ENCODE measurements at places on chromosomes 12 and 14. TPM values are rescaled to one million over a fixed set of nuclear protein-coding genes. Genes with fewer than 3 reads are reported as not detected.
A peak's percentile ranks its signal among the peaks of the same experiment; 100 is the strongest.

SLC10A1 gene
- total RNA-seq, result not detected

DNA sequence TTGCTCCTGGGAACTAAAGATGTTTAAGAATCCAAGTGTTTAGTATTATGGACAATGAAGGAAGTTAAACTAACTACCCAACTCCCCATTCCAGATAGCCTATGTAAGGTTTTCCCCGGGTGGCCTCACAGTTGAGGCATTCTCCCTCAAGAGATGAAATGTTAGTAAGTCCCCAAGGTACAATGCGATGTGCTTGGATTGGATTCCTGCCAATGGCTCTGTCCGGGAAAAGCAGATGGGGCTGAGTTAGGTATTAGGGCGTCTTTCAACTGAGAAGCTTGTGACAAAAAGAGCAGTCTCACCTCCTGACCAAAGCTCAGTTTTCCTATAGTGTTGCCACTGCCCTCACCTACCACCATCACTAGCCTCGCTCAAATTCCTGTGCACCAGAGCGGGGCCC, 64.8 kb upstream of the E2F7 start:
- no peaks in the 10 kb centered on the region for H3K27me3 ChIP-seq
- H3K36me3 ChIP-seq, result no peaks in the 10 kb centered on the region
- no peak overlapping the region for H3K27ac ChIP-seq
- no peak for DNase-seq
- H3K4me1 ChIP-seq, result no peaks in the 10 kb centered on the region

PZP gene
- 1.3 TPM for total RNA-seq

DTD2 gene
- total RNA-seq, result 42.4 TPM

GRCh38 chr12:27105746-27106536, 23.6 kb upstream of the C12orf71 start:
- H3K27me3 ChIP-seq, result no peaks in the 10 kb centered on the region
- H3K4me3 ChIP-seq, result no peak overlapping the region
- no peaks in the 10 kb centered on the region for H3K4me1 ChIP-seq
- DNase-seq, result no peak
- H3K36me3 ChIP-seq, result no peaks in the 10 kb centered on the region

- H3K36me3 ChIP-seq, result no peaks in the 10 kb centered on the region
- H3K4me1 ChIP-seq, result no peaks in the 10 kb centered on the region
- no peak overlapping the region for H3K27ac ChIP-seq
- H3K4me3 ChIP-seq, result no peak overlapping the region
- H3K27me3 ChIP-seq, result no peaks in the 10 kb centered on the region
- DNase-seq, result no peak
These were observed 75.6 kb upstream of the SLC24A4 start for GRCh38 chr14:92247341-92247740.

CRIP1 gene
- total RNA-seq, result 296 TPM

DNA sequence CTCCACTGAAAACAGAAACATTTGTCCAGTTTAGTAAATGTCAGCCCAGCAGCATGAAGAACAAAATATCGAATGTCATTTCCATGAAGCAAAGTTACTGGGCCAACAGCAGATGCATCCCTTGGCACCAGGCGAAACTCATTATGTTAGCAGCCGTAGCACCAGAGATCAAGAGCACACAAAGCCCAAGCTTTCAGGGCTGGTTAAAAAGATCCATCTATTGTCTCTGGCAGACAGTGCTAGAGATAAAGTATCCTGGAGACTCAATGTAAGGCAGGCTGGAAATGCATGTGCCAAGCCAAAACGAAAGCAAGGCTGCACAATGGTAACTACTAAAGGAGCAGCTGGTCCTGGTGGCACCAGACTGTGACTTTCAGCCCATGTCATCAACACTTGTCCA, 120.3 kb upstream of the PLEKHG7 start:
- no peak overlapping the region for H3K27ac ChIP-seq
- H3K4me3 ChIP-seq, result no peak overlapping the region
- H3K36me3 ChIP-seq, result no peaks in the 10 kb centered on the region
- DNase-seq, result no peak
- no peaks in the 10 kb centered on the region for H3K27me3 ChIP-seq
- no peaks in the 10 kb centered on the region for H3K4me1 ChIP-seq

SELPLG gene
- total RNA-seq, result 65.8 TPM

DNA sequence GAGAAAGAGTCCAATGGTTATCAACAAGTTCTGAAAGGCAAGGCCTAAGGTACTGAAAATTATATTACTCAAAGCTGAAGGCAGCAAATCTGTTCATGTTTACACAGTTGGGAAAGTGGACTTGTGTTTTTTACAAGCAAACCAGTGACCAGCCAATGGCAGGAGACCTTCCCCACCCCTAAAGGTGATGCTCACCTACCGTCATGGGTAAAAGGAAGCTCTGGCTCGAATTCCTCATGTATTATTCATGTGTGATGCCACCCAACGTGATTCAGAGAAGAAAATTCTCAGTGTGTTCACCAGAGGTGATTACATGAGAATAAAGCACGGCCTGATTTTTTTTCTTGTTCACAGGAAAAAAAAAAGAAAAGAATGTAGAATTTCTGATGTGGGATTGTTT, 1161.2 kb upstream of the SEL1L start:
- H3K27ac ChIP-seq, result no peak overlapping the region
- H3K27me3 ChIP-seq, result no peaks in the 10 kb centered on the region
- no peaks in the 10 kb centered on the region for H3K36me3 ChIP-seq
- DNase-seq, result no peak

DNA sequence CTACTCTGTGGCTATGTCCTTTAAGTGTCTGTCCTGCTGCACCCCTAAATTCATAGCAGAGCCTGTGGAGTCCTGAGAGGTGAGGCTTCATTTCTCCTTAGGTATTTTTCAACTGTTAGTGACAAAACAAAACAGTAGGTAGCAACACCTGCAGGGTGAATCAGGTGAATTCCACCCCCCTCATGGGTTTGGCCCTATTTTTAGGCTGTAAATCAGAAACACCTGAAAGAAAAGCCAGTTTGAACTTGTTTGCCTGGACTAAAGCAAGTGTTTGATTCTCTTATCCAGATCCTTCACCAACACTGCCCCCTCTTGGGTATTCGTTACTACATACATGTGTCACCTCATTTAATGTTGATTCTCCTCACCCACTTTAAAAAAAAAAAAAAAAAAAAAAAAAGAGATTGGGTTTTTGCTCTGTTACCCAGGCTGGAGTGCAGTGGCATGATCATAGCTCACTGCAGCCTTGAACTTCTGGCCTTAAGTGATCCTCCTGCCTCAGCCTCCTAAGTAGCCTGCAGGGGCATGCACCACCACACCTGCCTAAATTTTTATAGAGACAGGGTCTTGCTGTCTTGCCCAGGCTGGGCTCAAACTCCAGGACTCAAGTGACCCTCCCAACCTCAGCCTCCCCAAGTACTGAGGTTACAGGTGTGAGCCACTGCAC, 10.3 kb downstream of the TBPL2 start:
- peak; percentile 31 for DNase-seq
- H3K4me3 ChIP-seq, result no peak overlapping the region
- H3K4me1 ChIP-seq, result no peaks in the 10 kb centered on the region

DNA sequence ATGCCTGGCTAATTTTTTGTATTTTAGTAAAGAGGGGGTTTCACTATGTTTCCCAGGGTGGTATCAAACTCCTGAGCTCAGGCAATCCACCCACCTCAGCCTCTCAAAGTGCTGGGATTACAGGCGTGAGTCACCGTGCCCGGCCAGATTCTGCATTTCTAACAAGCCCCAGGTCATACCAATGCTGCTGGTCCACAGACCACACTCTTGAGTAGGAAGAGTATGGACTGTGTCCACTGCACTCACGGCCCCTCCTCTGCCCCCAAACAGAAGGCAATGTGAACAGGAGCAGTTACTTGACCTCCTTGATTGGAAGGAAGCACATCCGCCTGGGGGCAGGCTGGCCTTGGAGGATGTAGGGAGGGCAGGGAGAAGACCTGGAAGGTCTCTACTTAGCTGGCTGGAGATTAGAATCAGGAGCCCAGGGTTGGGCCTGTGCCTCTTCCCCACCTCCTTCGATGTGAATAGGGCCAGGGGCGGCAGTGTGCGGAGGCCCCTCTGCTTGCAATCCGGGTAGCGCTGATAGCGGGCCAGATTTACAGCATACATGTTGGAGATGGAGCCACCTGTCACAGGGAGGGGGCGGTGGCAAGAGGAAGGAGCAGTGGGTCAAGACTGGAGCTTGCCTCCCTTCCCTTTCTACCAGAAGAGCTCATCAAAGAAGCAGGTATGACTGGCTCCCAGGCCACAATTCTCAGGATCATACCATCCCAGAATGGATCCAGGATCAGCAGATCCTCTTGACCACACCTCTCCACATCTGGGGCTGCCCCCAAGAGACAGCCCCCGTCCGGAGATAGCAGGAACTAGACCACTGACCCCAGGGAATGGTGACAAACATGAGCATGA, 9.4 kb upstream of the ZNF740 start:
- no peaks in the 10 kb centered on the region for H3K4me1 ChIP-seq
- DNase-seq, result no peak
- H3K36me3 ChIP-seq, result peaks cover 21% of the 10 kb centered on the region

GRCh38 chr14:78340250-78340649, 170.1 kb downstream of the NRXN3 start:
- peaks cover 25% of the 10 kb centered on the region for H3K4me1 ChIP-seq
- DNase-seq, result no peak
- no peaks in the 10 kb centered on the region for H3K36me3 ChIP-seq
- H3K27ac ChIP-seq, result no peak overlapping the region

OTX2 gene
- not detected for total RNA-seq

GRCh38 chr12:111359231-111359913, 9.5 kb downstream of the PHETA1 start:
- peaks cover 12% of the 10 kb centered on the region for H3K36me3 ChIP-seq
- H3K27me3 ChIP-seq, result no peaks in the 10 kb centered on the region
- no peak for DNase-seq
- H3K4me1 ChIP-seq, result no peaks in the 10 kb centered on the region

DNA sequence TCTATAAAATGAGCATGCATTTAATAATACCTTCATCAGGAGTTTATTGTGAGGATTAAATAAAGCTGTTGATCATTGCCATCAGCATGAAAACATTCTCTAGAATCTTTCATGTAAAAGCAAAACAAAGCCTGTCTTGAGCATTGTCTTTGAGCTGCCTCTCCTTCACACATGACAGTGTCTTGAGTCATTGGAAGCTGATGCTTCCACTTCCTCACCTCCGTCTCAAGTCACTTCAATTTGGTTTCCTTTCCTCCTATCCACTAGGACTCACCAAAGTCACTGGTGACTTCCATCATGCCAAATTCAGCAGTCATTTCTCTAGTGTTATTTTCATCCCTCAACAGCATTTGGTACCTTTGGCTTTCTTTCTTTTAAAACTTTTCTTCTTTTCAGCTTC, 31.6 kb upstream of the MYBPC1 start:
- DNase-seq, result no peak
- no peak overlapping the region for H3K27ac ChIP-seq
- no peaks in the 10 kb centered on the region for H3K27me3 ChIP-seq

DNA sequence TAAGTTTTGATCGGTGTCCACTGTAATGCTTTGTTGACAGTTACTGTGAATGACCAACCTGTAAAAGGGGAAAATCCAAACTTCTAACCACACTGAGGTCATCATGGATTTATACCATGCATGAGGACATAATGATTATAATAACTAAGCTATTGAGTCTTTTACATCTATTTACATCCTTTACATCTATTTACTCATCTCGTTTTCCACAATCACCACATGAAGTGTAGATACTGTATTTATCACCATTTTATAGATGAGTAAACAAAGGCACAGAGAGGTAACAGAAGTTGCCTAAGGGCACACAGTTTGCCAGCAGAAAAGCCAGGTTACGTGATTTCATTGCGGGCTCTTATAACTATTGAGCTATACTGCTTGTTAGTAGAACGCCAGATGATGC, 27.9 kb upstream of the EID3 start:
- H3K4me1 ChIP-seq, result peaks cover 19% of the 10 kb centered on the region
- DNase-seq, result no peak
- H3K4me3 ChIP-seq, result peak overlapping the region; percentile 28
- peak overlapping the region; percentile 69 for H3K27ac ChIP-seq
- H3K36me3 ChIP-seq, result no peaks in the 10 kb centered on the region

DNA sequence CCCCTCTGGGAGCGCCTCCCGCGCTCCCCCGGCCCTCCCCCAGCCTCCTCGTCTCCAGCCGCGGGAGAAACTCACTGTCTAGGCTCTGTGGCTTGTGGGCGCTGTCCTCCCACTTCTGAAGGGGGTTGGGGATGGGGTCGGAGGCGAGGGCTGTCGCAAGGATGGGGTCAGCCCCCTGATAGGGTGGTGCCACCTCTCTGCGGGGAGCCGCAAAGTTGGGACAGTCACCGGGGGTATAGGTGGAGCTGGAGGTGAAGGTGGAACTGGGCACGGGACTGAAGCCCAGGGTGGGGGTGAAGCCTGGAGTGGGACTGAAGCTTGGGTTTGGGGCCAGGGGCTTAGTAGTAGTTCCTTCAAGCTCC, 12.2 kb downstream of the TNFRSF1A start:
- H3K27me3 ChIP-seq, result no peaks in the 10 kb centered on the region
- H3K27ac ChIP-seq, result no peak overlapping the region
- peaks cover 88% of the 10 kb centered on the region for H3K36me3 ChIP-seq
- no peak overlapping the region for H3K4me3 ChIP-seq
- no peak for DNase-seq

DNA sequence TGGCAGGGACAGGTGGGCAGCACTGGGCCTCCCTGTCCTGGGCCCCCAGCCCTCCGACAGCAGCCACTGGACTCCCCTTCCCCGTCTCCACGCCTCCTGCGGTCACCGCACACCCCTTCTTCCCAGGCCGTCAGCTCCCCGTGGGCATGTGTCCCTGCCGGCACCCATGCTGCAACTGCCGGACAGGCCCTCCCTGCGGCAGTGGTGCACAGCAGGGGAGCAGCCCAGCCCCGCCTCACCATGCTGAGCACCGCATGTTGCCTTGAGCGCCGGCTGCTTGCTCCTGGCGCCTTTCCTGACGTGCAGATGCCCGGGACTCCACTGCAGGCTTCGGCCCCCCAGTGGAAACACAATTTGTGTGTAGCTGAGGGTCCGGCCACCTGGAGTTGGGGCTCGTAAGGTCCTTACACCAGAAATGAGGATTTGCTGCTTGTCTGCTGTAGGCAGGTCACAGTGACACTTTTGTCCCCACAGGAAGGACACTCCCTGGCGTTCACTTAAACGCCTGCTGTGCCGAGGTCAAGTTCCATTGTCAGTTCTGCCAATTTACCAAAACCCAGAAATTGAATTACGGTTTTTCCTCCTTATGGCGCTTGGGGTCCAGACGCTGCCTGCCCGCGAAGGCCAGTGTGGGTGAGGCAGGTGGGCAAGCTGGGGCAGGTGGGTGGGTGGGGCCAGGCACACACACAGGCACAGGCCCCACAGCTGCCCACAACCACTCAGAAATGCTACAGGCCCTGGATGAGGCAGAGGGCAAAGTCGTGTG, 28.2 kb upstream of the MMP17 start:
- H3K4me3 ChIP-seq, result no peak overlapping the region
- no peaks in the 10 kb centered on the region for H3K27me3 ChIP-seq
- no peak for DNase-seq
- no peak overlapping the region for H3K27ac ChIP-seq

Measured in upper lobe of left lung (tissue), 6 donors.